ENCODE measurements at places on chromosomes 11 and 22. TPM values are rescaled to one million over a fixed set of nuclear protein-coding genes. Genes with fewer than 3 reads are reported as not detected.

DNA sequence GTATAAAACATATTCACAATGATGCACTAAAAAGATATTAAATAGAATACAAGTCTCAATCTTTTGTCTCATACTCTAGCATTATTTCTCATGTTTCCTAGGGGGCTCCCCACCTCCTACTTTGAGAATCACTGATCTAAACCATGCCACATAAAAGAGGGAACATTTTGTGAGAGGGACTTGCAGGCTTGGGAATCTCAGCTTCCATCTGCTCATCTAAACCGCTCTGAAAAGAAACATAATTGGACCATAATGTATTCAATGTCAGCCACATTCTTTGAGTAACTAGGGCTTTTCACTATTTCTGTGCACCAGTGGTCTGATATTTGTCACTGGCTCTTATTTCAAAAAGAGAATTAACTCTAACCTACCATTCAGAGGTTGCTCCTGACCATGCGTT lies 6.4 kb upstream of the CSRP3 start:
- no peak for DNase-seq

- DNase-seq: no peak
Observed at GRCh38 chr11:60831501-60832079, 10.3 kb upstream of the CCDC86 start.

- DNase-seq: no peak
Observed at GRCh38 chr11:3140291-3140603, 24.9 kb downstream of the OSBPL5 start.

GRCh38 chr11:94537031-94537600 lies 6.6 kb upstream of the FUT4 start:
- DNase-seq: peak; percentile 52

DNA sequence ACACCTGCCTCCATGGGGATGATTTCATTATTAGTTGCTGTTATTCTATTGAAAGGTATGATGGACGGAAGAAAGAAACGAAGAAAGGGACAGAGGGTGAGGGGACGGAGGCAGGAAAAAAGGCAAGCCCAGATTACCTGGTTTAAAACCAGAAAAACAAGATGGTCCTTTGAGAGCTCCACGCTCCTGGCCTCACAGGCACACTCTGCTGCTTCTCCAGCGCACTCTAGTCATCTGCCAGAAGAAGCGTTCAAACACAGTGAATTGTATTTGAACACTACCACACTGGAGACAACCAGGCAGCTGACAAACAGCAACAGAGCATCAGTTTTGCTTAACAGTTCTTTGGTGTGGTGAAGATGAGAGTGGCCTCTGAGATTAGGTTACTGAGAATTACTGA lies 216.9 kb downstream of the CADM1 start:
- no peak for DNase-seq

DNA sequence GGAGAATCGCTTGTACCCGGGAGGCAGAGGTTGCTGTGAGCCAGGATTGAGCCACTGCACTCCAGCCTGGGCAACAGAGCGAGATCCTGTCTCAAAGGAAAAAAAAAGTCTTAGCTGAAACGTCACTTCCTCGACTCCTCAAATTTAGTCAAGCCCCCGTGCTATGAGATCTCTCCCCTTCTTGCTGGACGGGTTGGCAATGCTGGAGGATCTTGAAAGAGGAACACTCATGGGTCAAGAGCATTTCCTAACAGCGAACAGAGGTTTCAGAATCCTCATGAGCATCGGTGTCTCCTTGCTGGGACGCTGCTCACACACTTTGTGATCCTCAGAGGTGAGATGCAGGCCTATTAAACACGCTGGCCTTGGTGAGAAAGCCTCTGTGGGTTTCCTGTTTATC lies 35.9 kb downstream of the APOL3 start:
- DNase-seq: no peak

The SLC22A8 gene
- not detected for polyA plus RNA-seq

Measured in muscle of back (tissue), 13 donors.